ENCODE measurements at places on chromosomes 16 and 17.

- no peak for DNase-seq
Observed at GRCh38 chr17:39576187-39576586, 31.5 kb downstream of the NEUROD2 start.

GRCh38 chr16:9679213-9679767 lies 502.9 kb downstream of the GRIN2A start:
- no peak for DNase-seq

DNA sequence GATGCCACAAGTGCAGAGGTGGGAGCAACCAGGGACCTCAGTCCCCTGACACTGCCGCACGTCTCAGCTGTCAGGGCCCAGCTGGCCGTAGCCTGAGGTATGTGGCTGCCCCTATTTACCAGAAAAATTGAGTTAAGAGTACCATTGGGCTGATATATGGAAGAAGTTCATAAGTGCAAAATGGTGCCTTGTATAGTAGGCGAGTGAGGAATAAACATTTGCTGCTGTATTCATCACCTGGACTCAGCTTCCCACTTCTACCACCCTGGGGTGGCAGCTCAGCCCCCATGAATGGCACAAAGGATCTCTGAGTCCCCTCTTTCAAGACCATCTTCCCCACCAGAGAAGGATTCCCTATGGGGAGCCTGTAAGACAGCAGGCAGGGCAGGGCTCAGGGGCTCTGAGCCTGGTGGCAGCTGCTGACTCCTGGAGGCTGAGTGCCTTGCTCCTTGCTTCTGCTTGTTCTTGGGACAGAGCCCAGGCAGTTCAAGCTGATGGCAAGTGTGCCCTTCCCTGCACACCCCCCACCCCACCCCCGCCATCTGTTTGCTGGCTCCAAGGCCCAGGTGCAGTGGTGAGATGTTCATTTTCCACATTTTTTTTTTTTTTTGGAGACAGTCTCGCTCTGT lies 29.0 kb downstream of the TRPV2 start:
- no peak for DNase-seq

DNA sequence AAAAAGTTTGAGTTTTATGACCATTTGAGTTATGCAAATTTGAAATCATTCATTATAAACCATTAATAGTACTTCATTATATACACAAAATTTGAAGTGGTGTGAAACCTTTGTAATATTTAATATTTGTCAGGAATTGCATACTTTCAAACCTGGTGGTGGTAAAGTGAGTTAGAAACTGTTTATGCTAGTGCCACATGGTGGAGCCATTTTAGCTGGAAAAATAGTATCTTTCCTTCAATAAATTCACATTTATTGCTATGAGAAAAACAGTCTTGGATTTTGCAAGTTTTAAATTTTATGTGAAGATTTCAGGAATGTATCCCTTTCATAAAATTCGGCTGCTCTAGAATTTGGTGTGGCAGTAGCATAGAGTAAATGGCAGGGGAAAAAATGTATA lies 7.3 kb upstream of the BLMH start:
- DNase-seq: no peak

All from activated CD4-positive, alpha-beta T cell treated with anti-CD3 and anti-CD28 coated beads, Interleukin-2, amount 10 ng/mL, durations not matched to agents 7 days and 5 days (primary cell).